Mesenteric fat pad (tissue), 1 donor: ENCODE measurements at places on chromosomes 12 and 14.

DNA sequence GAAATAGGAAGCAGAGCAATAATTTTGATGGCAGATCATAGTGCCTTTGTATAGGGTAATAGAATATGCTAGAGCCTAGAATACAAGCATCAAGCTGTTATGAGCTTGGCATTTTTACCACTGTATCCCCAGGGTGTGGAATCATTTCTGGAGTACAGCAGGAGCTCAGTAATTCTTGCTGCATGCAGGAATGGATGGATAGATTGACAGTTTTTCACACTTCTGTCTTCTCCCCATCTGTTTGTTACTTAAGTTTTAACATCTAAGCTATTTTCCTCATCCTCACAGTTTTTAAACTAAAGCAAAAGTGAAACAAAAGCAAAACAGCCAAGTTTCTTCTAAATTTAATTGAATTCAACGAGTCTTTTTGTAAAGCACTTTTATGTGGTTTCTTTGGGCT is 32.6 kb downstream of the ALG10 start:
- DNase-seq, result no peak

DNA sequence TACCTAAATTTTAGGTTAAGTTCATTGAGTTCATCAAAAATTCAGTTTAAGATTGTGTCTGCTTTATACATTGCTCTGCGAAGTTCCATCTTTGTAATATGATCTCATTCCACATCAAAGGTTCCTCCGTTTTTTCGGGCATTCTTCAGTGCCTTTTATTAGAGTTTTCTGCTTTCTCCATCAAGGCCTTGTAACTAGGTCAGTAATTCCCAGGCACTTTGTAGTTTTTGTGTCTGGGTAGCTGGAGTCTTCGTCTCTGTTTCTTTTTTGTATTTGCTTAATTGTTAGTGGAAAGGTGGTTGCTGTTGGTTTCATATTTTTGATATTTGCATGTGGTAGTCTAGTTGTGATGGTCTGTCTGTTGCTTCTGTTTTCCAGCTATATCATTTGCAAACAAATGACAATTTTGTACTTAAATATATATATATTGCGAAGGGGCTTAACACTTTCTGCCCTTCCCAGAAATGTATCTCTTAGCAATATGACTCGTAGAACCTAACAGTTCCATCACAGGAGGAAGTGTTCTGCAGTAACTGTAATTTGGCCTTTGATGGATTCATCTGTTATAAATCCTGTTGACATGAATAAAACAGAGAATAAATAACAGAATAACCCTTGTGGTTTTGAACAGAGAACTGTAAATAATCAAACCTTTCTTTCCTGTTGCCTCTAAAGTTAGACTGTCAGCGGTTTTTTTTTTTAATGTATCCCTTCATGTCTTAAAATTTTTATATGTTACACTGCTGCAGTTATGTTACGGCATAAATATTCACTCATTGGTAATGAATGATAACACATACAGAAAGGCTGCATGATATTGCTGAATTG is 88.4 kb upstream of the DYNC1H1 start:
- no peak for DNase-seq

GRCh38 chr12:107200394-107200793 is 107.0 kb upstream of the CRY1 start:
- no peak for DNase-seq

DNA sequence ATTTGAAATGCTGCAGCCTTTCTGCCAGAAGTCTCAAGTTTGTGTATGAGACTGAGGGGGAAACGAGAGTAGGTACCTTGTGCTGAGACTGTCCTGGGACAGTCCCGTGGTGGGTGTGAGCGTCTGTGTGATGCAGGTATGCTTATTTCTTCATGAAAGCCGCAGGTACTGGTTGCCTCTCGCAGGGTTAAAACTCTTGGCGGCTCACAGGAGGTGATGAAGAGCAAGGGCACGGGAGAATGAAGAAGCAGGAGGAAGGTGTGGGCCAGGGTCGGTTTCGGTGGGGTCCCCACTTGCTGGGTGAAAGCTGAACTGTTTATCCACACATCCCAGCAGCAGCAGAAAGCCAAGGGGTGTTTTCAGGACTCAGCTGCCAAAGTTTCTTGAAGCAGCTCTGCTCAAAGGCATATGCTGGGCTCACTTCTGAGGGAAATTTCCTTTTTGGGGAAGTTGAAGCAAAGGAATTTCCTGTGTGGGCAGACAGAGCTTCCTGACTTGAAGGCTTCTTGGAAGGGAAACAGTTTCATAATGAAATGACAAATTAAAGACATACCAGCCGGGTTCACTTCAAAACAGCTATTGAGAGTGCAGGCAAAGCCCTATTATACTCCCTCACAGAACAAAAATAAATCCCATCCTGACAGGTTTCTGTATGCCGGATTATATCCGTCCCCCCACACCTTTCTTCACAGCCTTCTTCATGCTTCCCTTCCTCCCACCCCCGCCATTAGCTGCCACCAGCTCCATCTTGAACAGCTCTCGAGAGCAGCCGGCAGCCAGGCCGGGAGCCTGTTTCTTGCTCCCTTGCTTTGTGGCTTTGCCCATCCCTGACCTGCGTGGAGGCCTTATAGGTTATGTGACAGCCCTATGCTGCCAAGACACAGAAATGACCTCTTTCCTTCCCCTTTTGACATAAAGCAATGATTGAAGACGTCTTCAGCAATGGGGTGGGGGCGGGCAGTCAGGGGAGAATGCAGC is 116.6 kb downstream of the ETV6 start:
- DNase-seq, result no peak

- no peak for DNase-seq
These were observed 60.9 kb downstream of the NUBPL start for GRCh38 chr14:31622060-31622459.

GRCh38 chr14:101198398-101199027 is 295.0 kb upstream of the RTL1 start:
- peak; percentile 72 for DNase-seq

DNA sequence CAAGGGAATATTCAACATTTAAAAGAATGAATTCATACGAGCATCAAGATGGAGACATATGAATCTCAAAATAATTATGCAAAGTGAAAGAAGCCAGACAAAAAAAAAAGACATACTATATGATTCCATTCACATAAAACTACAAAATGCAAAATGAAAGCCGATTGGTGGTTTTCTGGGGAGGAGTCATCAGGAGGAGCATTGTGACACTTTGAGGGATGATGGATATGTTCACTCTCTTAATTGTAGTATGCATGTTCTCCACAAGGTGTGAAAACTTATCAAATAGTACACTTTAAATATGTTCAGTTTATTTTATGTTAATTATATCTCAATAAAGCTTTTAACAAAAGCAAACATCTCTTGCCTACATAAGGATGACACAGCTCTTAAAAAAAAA is 13.5 kb downstream of the OLR1 start:
- DNase-seq, result no peak

DNA sequence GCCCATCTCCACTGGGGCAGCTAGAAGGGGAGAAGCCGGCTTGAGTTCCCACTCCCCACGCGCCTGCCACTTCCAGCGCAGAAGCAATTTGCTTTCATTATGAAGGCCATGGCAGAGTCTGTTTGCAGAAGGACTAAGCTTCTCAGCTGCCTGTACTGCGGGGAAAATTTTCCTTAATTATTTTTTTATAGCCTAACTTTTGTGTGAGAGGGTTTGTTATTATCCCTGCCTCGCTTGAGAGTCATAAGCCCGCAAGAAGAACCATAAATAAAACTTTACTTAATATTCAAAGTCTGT is 56.0 kb upstream of the DLK1 start:
- no peak for DNase-seq

DNA sequence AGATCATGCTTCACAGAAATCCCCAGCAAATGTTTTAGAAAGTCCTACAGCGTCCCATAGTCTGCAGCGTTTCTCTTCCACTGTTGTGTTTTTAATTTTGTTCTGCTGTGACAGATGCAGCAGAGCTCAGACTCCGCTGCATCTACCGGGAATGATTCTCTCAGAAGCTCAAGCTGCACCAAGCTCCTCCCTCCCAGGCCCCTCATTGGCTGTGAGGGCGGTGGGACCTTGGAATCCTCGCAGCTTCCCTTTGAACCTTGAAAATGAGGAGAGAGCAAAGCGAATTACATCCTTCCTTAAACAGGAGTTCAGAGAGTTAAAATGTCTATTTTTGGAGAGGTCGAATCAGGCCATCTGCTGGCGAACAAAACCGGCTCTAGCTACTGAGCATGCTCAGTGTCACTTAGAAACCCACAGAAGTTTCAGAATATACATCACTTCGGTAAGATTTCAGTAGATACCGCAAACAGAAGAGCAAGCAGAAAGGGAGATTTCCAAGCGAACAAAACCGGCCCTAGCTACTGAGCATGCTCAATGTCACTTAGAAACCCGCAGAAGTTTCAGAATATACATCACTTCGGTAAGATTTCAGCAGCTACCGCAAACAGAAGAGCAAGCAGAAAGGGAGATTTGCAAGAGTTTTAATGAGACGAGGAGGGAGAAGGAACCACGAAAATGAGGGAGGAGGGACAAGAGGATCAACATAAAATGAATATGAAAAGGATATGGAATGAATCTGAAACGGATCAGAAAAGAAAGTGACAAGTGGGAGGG is at the start of gene ABCD2:
Gene ABCD2, minus strand, starts transcription at position 144 of the 774 bp plus-strand sequence. CDS start 188 bp downstream, outside the sequence.
- no peak for DNase-seq

GRCh38 chr14:75515629-75515996 is 6.7 kb upstream of the BATF start:
- no peak for DNase-seq

GRCh38 chr14:34502545-34503225 is 36.8 kb downstream of the EAPP start:
- DNase-seq, result no peak

DNA sequence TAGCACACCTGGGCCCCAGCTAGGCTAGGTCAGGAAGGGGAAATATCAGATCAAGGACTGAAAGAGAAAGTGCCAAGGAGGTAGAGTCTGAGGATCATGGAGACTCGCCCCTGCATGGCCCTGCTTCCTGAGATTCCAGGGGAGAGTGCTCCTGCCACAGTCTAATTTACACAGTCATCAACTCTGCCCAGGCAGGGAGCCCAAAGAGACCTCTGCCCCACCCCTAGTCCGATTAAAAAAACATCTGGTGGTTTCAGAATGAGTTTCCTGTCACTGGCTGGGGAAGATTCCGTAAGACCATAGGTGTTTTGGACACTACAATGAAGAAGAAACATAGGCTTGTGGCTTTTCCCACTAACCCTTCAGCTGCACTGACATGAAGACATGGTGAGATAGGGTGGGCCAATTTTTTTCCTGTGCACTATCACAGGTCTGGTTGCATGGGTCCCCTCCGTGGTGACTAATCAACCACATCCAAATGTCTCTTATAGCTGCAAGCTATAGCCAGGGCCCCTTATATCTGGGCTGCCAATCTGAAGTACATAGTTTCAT is 31.5 kb upstream of the GZMB start:
- DNase-seq, result no peak

DNA sequence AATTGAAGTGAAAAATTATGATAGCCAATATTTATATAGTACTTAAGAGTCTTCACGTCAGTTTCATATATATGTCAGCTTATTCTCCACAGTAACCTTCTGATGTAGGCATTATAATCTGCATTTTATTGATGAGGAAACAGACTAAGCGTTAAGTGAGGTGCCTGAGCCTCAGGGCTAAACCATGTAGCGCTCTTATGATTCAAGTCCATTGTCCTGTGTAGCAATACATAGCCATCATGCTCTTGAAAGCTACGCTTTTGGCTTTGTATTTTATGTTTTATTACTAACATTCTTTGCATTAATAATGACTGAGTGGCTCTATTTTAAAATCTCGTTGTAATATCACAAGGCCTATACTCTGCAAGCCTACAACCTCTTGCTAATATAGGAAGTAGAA is 79.0 kb downstream of the ANO6 start:
- no peak for DNase-seq

GRCh38 chr14:60893911-60894310 is 87.0 kb downstream of the TRMT5 start:
- DNase-seq, result no peak

DNA sequence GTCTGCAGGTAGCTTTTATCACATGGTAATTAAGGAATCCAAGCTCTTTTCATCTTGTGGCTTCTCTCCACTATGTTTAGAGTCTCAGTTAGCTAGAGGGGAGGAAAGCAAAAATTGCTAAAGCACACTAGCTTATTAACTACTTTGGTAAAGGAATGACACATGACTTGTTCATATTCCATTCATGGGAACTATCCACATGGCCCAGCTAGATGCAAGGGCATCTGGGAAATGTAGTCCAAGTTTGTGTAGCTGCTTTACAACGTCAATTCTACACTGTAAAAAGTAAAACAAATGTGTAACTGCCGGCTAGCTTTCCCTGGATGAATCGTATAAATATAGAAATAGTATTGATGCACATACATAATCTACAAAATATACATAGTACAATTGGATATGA is 244.5 kb upstream of the LRFN5 start:
- DNase-seq, result no peak

DNA sequence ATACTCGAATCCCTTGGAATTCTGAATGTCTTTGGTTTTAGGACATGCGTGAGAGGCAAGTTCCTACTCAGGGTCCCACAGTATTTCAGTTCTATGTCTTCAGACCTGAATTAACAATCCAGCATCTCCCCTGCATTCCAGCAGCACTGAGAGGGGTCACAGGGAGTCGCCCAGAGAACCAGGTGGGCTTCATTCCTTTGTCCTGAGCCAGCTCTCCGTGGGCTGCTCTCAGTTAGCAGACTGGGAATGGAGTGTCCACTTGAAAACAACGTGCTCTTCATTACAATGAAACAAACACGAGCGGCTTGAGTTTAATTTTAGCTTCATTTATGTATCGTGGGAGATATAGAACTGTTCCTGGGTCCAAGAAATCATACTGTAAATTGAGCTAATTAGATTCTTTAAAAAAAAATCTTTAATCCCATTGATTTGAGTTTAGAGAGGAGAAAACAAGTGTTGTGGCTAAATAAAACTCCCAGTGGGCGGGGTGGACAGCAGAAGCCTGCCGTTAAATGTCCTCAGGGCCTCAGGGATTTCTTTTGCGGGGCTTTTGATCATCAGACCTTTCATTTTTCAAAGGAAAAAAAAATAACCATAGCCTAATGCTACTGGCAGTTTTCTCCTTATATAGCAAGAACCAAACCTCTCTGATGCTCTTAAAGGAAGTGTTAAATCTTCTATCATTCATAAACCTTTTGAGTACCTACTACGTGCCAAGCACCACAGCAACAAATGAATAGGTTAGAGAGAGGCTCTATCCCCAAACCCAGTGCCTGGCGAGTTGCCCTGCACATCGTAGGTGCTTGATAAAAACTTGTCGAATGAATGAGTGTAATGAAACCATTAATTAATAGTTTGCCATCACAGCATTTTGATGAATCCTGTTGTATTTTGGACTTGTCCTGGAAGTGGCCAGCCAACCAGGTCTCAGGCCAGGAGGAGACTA is 140.4 kb downstream of the CHST11 start:
- DNase-seq, result peak; percentile 39
